ENCODE measurements at places on chromosomes 4 and X. TPM values are rescaled to one million over a fixed set of nuclear protein-coding genes. Genes with fewer than 3 reads are reported as not detected.

TKTL2 gene
- total RNA-seq: 0.82 TPM

- no peak for DNase-seq
Measured at GRCh38 chr4:168856312-168856711, 153.7 kb downstream of the CBR4 start.

XAGE2 gene
- not detected for total RNA-seq

- no peak for DNase-seq
Measured at GRCh38 chr4:63105839-63106238, 1303.4 kb downstream of the TECRL start.

DNA sequence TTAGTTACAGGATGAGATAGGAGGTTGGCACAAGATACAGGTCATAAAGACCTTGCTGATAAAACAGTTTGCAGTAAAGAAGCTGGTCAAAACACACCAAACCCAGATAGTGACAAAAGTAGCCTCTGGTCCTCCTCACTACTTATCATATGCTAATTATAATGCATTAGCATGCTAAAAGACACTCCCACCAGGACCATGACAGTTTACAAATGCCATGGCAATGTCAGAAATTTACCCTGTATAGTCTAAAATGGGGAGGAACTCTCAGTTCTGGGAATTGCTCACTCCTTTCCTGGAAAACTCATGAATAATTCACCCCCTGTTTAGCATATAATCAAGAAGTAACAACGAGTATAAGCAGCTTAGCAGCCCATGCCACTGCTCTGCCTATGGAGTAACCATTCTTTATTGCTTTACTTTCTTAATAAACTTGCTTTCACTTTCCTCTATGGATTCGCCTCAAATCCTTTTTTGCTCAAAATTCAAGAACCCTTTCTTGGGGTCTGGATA, 1254.4 kb downstream of the PCDH7 start:
- DNase-seq: no peak

Measured in frontal cortex (tissue), 4 donors.